ENCODE measurements at places on chromosomes 16 and 17. TPM values are rescaled to one million over a fixed set of nuclear protein-coding genes. Genes with fewer than 3 reads are reported as not detected.

Gene KRT23
- 1.3 TPM for total RNA-seq

Gene PITPNM3
- 11.7 TPM for total RNA-seq

Gene SPOP
- total RNA-seq = 103 TPM

Gene SEC14L1
- 135 TPM for total RNA-seq

Gene MARVELD3
- total RNA-seq = 18.3 TPM

Gene SEC14L5
- total RNA-seq = 0.82 TPM

Gene KRT39
- 0.18 TPM for total RNA-seq

Gene IRF8
- total RNA-seq = 17.5 TPM

Gene HIGD1B
- 0.76 TPM for total RNA-seq

Gene WNT3
- total RNA-seq = 0.82 TPM

Gene TEKT1
- 0.70 TPM for total RNA-seq

Gene TCAP
- total RNA-seq = 70.2 TPM

Gene FAM234A
- total RNA-seq = 70.0 TPM

Gene SLC38A8
- total RNA-seq = not detected

Gene AOC2
- 1.6 TPM for total RNA-seq

Gene CA10
- 6.1 TPM for total RNA-seq

Gene CFAP97D1
- not detected for total RNA-seq

Gene CRISPLD2
- 20.4 TPM for total RNA-seq

Gene CHST4
- total RNA-seq = not detected

Gene XAF1
- 31.2 TPM for total RNA-seq

Gene SLC52A1
- total RNA-seq = 0.58 TPM

Gene INPP5K
- 61.9 TPM for total RNA-seq

Gene CCL7
- not detected for total RNA-seq

Gene LPO
- total RNA-seq = not detected

Gene TNFRSF13B
- not detected for total RNA-seq

Gene KRT27
- total RNA-seq = not detected

Gene VAT1L
- total RNA-seq = 2.5 TPM

Gene RASL10B
- 8.5 TPM for total RNA-seq

Gene SLC35G6
- not detected for total RNA-seq

Gene CACNG5
- 2.5 TPM for total RNA-seq

Gene TMEM235
- total RNA-seq = not detected

Gene CD300LG
- total RNA-seq = 1.2 TPM

Gene ABCC11
- total RNA-seq = 0.23 TPM

Gene CD300E
- 1.1 TPM for total RNA-seq

Gene SKA2
- 37.4 TPM for total RNA-seq

Gene C16orf86
- 3.9 TPM for total RNA-seq

Gene SULT1A4
- 0.88 TPM for total RNA-seq

Gene NGFR
- total RNA-seq = 12.1 TPM

Gene GDPD1
- total RNA-seq = 4.0 TPM

Gene TEKT5
- 0.64 TPM for total RNA-seq

Gene ZNF469
- 3.4 TPM for total RNA-seq

Gene PRR29
- 0.99 TPM for total RNA-seq

Gene GALR2
- 0.12 TPM for total RNA-seq

Gene PLEKHG4
- 41.7 TPM for total RNA-seq

Gene OR3A2
- 0.23 TPM for total RNA-seq

Gene CES2
- total RNA-seq = 35.0 TPM

Gene PRKCB
- 10.4 TPM for total RNA-seq

Gene ALOXE3
- total RNA-seq = not detected

Gene MYH3
- 802 TPM for total RNA-seq

Gene BAHCC1
- total RNA-seq = 25.2 TPM

Gene KRTAP3-1
- total RNA-seq = not detected

Gene MYH8
- total RNA-seq = 1,213 TPM
